ENCODE measurements at places on chromosomes 4 and X.

DNA sequence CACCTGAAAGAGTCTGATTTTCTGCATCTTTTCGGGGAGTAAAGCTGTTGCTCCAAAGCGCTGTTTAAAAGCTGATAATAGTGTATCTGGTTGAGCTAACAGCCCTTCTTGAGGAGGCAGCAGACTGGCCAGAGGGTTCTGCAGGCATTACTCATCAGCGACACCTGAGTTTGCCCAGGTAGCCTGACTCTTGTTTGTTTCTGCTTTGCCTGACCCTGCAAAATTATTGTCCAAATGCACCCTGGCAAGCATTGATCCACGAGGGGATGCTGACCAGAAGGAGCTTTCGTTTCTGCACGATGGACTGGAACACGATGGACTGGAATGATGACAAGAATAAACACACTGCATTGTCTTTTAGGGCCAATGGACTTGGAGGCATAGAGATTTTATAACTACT is 6.2 kb downstream of the CD99 start:
- DNase-seq = no peak

DNA sequence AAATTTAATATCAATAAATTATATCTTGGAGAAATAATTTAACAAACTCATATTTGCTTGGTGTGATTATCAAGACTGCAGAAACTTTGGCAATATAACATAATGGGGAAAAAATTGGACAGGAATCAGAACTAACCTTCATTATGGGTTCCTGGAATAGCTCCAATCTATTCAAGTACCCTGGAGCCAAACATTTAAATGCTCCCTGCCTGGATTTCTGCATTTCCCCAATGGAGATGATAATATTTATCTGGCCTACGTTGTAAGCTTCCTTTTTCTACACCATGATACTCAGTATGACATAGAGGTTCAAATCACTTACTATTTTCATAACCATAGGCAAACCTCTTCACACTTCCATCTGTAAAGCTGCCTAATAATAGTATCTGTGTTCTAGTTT is 326.8 kb downstream of the TRIML1 start:
- no peak for DNase-seq

GRCh38 chr4:122224348-122224747 is 72.2 kb downstream of the BLTP1 start:
- DNase-seq = no peak

DNA sequence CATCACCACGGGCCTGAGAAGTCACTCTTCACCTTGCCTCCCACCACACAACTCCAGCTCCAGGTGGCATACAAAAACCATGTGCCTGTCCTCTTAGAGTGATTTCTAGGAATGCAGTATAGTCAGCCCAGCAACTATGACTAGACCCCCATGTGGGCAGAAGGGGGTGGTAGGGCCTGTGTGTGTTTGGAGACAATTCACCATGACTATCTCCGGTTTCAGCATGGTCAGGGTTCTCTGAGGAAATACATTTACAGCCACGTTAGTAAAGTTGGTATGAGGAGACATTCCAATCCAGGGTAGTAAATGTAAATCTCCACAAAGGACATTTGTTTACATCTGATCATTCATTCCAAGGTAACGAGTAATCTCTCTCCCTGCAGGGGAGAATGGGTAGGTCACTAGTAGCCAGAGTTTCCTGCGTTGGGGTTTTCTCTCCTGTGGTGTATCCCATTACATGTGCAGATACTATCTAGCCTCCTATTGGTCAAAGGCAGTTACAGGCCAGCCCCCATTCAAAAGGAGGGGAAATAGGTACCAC is 4.2 kb upstream of the MTMR1 start:
- no peak for DNase-seq

DNA sequence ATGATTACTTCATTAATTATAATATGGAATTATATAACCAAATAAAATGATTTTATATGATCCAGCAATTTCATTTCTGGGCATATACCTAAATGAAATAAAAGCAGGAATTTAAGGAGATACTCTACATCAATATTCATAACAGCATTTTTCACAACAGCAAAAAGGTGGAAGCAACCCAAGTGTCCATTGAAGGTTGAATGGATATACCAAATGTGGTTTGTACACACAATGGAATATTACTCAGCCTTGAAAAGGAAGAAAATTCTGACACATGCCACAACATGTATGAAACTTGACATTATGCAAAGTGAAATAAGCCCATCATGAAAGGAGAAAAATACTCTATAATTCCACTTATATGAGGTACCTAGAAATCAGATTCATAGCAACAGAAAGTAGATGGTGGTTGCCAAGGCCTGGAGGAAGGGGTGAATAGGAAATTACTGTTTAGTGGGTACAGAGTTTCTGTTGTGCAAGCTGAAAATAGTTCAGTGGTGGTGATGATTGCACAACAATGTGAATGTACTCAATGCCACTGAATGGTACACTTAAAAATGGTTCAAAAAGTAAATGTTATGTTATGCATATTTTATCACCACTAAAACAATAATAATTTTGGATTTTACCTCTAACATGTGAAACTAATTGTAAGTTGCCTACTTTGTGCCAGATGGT is 471.5 kb downstream of the SPRY1 start:
- DNase-seq = no peak

GRCh38 chrX:78754917-78755316 is 7.4 kb downstream of the LPAR4 start:
- DNase-seq = no peak

- DNase-seq = no peak
Observed at GRCh38 chr4:74197080-74197479, 39.2 kb downstream of the MTHFD2L start.

DNA sequence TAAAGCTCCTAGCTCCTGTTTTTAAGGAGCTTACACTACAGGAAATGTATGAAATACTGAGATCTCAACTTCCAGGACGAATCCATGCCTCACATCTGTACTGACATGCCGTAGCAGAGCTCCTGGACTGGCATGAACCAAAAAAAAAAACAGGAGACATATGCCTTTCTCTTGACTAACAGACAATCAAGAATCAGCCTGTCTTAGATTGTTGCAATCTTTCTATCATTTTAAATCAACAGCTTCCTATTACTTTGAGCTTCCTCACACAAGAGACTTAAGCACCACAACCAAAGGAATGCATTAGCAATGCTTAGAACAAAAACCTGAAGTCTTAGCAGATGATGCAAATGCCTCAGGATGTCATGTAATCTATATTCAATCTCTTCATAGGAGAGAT is 34.7 kb upstream of the AREG start:
- no peak for DNase-seq

- no peak for DNase-seq
Observed at GRCh38 chr4:14321723-14322122, 680.6 kb upstream of the CPEB2 start.

DNA sequence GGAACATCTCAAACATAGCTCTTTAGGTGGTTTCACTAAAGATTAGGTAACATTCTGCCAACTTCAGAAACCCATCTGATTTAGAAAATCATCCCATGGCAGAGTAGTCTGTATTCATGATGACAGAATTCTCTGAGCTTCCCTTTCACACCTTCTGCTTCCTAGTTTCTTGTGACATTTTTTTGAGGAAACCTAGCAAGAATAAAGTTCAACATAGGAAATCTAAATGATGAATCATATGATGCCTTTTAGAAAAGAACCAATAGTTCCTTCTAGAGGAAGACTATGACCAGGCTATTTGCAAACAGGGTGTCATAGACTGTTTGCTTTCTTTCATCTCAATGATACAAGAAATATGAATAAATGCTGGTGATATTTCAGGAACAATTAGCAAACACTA is 49.8 kb upstream of the CAMK2D start:
- no peak for DNase-seq

- no peak for DNase-seq
Observed at GRCh38 chr4:152024881-152025280, 264.1 kb upstream of the GATB start.

DNA sequence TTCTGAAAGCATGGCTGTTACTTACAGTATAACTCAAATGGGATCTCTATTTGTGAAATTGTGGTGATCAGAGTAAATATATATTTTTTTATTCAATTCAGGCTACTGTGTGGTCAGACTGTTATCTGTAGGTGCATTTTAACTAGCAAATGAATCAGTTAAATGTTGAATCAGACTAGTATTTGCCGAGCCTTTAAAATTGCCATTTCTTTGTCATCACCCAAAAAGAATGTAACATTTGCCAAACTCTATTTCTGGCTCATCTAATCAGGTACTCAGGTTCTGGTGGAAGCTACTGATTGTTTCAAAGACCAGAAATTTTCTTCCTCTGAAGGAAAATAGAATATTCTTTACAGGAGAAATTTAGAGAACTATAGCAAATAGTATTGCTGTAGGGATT is 1.8 kb upstream of the NAA15 start:
- no peak for DNase-seq

DNA sequence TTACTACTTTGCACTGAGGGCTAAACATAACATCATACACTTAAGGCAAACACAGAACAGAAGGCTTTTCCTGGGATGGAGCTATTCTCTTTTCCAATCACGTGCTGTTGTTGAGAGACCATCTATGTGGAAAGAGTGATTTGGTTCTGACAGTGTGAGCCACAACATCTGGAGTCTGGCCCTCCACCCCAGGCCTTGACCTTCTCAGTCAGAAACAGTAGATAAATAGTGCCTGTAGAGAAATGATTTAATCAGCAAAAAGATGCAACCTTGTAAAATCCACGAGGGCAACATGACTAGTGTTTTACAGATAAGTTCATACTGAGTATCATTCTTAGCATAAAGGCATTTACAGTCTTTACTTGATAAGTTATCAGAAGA is 10.8 kb upstream of the SFRP2 start:
- DNase-seq = no peak

GRCh38 chrX:20253232-20253543 is 13.5 kb downstream of the RPS6KA3 start:
- DNase-seq = no peak

All from head of caudate nucleus (tissue), 42 donors.